Kidney tubule cell (primary cell): ENCODE measurements at places on chromosomes 4 and X.

- DNase-seq, result peak; percentile 92
Observed at GRCh38 chr4:11497972-11498371, 69.3 kb upstream of the HS3ST1 start.

DNA sequence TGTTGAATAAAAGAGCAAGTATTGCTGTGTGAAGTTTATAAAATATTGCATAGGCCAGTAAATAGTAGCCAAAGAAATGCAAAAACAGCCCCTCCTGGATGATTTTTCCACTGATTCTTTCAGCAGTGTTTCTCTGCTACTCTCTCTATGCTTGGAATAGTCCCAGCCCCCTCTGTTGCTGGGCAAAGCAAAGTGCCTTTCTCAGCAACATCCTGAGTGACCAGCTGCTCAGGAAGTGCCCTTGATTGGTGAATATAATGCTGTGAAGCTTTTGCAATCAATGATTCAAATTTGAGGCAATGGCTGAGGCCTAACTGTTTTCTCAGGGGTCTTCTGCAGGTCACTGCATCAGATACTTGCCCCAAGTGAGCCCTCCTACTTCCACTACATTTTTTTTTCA, 656.7 kb downstream of the ZNF674 start:
- DNase-seq, result no peak

DNA sequence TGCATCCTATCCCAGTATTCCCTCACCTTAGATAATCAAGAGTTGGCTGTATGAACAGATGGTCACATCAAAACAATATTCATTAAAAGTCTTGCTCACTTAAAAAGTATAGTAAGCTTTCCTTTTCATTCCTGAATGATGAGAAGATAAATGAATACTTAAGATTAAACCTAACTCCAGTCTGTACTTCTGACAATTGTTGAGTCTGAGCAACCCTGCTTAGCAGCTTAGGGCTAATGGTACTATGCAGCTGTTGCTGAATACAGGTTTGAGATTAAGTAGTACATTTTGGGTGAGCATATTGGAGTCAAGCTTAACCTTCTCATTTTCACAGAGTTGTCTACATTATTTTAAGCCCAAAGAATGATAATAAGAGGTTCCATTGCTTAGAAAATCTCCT, 121.7 kb upstream of the ETNPPL start:
- DNase-seq, result no peak

- peak; percentile 26 for DNase-seq
Observed at GRCh38 chrX:141320801-141321200, 78.5 kb upstream of the SPANXC start.

DNA sequence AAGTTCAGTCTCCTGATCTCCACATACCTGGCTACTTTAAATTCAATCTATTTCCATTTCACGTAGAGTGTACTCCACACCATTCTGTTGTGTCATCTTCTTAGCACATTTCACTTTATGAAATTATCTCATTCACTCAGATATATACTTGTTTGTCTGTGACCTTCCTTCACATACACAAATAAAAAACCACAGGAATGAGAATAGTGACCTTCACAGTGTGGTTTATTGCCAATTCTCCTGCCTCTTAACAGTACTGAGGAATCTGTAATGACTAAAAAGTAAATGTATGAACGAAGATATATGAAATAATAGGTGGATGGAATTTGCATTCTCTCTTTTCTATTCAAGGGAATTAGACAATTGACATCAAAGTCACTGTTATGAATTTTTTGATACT, 183.9 kb upstream of the PCDH7 start:
- no peak for DNase-seq

- no peak for DNase-seq
Observed at GRCh38 chrX:50436797-50437196, 33.8 kb downstream of the DGKK start.

DNA sequence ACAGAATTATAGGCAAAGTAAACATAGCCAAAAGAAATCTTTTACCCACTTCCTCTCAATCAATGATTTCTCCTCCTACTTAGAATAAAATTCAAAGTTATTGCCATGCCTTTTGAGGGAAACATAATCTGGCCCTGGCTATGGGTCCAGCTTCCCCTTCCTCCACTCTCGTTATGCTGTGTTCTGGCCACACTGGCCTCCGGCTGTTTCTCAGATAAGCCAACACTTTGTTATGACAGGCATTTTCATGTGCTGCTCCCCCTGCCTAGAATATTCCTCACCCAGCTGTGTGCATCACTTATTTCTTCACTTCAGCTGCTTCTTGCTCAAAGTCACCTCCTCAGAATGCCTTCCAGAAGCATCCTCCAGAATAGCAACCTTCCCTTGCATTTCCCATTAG, 386.6 kb upstream of the AADAT start:
- no peak for DNase-seq
